ENCODE measurements at places on chromosomes 6 and 20.

DNA sequence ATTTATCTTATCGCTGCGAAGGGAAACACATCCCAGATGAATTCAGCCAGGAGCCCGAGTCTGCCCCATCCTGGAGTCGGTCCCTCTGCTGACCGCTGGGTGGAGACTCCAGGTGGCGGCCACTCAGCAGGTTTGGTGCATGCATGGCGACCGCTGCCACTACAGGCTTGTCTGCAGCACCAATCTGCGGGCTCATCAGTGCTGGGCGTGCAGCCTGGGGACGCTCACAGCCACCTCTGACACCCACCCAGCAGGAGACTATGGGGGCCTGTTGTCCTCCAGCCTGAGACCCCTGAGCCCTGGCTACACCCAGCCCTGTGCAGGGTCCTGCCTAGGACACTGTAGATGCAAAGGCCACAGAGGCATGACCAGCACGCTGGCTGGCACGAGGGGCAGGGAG, 40.5 kb upstream of the GATA5 start:
- DNase-seq, result no peak

- no peak for DNase-seq
Measured at GRCh38 chr6:97401533-97401932, 118.5 kb upstream of the MMS22L start.

GRCh38 chr6:43129434-43130194, 41.5 kb upstream of the SRF start:
- no peak for DNase-seq

- no peak for DNase-seq
Measured at GRCh38 chr6:17385660-17386059, 7.7 kb upstream of the CAP2 start.

DNA sequence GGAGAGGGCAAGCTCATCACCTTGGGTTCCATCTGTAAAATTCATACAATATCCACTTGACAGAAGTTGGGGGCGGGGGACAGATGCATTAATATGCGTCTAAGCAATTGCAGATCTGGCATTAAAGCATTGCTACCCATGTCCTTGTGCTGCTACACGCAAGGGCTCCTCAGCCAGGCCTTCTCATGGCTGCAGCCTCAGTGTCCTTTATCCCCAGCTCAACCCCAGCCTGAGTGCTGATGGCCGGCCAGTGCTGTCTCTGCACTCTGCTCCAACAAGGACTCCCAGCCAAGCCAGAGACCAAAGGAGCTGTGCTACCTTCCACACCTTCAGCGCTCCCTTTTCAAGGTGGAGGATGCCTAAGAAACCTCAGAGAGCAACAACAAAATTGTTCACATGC, 188.5 kb upstream of the STXBP5 start:
- DNase-seq, result no peak

- DNase-seq, result no peak
Measured at GRCh38 chr20:48751871-48752270, 75.9 kb downstream of the PREX1 start.

DNA sequence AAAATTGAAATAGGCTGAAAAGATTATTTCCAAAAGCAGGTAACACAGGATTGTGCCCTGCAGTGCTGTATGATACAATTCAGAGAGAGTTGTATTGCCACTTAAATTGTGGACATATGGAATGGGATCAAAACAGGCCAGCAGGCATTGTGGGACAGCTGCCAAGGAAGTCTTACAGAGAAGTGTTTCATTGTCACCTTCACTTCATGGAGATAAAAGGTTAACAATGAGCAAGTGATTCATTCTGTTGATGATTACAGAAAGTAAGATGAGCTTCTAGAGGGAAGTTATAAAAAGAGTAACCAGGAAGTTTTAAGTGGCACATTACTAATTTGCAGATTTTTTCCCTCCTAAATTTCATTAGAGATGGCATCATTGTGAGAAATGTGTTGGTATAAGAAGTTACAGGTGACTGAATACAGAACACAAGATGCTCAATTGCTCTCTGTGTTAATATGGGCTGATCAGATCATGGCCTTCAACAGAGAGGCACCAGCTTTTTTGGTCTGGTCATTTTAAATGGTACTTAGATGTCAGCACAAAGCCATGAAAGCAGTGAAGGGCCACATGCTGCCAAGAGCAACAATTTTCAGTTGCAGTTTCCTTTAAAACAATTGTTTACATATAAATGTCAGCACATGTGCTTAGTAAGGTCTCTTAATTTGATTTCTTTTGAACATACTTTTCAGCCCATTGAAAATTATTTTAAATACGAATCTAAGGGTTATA, 402.5 kb upstream of the FKBP1C start:
- no peak for DNase-seq

DNA sequence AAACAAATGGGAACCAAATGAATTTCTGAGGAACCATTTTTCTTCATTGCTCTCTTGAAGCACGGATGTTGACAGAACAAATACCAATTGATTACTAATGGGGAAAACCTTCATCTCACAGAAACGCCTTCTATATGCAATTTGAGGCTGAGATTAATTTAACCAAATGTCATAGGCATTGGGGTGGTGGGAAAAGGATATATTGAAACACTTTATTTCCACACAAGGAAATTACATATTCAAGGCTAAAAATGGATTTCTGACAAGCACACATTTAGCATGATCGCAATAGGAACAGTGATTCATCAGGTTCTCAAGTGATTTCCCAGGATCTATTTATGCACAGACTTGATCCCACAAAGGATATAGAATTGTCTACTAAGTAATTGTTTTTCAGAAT, 88.9 kb downstream of the COL12A1 start:
- no peak for DNase-seq

DNA sequence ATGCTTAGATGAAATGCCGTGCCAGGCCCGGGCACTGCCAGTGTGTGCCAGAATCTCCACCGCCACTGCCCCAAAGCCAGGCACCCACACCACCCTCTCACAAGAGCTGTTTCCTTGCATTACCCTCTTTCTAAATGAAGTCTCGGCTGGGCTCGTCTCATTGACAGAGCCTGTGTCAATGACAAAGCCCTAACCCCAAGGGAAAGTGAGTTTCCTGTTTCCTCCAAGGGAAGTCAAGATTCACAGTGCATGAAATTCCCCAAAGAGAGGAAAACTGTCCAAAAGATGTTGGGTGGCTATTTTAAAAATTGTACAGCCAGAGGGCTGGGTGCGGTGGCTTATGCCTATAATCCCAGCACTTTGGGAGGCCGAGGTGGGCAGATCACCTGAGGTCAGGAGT, 75.4 kb upstream of the AKAP12 start:
- no peak for DNase-seq

DNA sequence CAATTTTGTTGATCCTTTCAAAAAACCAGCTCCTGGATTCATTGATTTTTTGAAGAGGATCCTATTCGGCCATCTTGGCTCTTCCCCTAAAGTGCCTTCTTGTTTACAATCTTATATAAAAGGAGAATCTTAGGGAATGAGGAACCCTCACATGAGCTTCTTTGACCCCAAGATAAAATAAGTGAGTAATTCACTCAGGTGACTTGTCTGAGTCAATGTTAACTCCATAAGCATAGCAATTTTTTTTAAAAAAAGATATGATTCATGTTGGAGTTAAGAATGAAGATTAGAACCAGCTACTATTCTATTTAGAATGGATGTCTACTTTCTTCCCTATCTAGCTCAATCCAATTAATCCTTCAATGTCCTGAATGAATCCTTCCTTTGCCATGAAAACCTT, 21.0 kb downstream of the WASF1 start:
- no peak for DNase-seq

GRCh38 chr6:38063973-38064372, 244.4 kb downstream of the ZFAND3 start:
- DNase-seq, result no peak

DNA sequence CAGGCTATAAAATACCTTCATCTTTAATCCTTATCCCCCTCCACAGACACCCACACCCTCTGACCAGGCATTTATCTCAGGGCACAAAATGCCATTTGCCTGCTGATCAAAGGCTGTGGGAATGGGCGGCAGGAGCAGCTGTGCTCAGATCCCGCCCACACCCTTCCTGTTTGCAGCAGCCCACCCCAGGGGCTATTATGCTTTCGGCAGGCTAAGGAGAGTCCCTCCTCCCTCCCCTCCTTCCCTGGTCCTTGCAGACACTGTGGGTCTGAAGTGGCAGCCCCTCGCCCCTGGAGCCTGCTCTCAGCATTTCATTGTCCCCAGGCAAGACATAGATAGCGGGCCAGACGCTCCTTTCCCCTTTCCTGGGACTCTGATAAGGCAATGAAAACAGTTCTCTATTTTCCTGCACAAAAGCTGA, 220.8 kb upstream of the HEY2 start:
- no peak for DNase-seq
